ENCODE measurements at places on chromosomes 3 and 15.

DNA sequence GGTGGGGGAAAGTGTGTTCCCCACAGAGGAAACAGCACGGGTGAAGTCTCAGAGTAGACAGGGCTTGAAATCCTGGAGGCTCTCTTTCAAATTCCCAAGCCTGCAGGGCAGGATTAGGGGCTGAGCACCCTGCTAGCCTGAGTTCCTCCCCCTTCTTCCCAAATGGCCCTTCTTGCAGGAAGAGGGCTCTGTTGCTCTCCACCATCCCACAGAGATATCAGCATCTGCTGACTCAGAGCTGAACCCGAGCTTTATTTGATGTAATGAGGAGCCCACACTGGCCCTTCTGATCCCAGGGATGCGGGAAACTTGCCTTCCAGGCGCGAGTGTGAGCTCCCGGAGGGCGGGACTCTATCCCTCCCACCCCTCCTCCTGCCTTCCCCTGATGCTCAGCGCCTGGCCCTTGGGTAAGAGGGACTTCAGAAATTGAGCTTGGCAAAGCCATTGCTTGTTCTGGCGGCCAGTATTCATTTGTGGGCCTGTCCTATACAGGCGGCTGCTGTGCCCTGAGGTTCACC, 1.4 kb upstream of the STRA6 start:
- DNase-seq = no peak

DNA sequence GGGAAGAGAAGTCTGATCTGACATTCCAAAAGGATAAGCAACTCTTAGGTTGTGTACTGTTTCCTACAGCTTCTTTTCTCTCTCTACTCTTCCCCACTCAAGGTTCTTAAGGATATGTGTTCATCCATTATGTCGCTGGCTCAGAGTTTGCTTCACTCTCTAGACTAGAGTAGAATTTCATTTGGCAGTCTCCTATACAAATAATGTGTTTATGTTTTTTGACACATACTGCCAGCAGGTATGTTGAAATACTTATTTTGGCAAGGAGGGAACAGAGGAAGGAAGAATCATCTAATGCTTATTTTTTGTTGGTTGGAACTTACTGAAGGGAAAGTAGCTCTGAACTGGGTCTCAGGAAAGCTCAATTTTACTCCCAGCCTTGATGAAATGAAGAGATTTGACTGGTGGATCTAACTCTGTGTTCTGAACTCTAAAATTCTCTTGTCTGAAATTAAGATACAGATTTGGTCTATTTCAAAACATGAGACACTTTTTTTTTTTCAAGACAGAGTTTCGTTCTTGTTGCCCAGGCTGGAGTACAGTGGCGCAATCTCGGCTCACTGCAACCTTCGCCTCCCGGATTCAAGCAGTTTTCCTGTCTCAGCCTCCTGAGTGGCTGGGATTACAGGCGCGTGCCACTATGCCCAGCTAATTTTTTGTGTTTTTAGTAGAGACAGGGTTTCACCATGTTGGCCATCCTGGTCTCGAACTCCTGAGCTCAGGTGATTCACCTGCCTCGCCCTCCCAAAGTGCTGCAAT, 7.6 kb upstream of the EMC3 start:
- no peak for DNase-seq

GRCh38 chr15:38682363-38682762, 117.7 kb upstream of the RASGRP1 start:
- no peak for DNase-seq

DNA sequence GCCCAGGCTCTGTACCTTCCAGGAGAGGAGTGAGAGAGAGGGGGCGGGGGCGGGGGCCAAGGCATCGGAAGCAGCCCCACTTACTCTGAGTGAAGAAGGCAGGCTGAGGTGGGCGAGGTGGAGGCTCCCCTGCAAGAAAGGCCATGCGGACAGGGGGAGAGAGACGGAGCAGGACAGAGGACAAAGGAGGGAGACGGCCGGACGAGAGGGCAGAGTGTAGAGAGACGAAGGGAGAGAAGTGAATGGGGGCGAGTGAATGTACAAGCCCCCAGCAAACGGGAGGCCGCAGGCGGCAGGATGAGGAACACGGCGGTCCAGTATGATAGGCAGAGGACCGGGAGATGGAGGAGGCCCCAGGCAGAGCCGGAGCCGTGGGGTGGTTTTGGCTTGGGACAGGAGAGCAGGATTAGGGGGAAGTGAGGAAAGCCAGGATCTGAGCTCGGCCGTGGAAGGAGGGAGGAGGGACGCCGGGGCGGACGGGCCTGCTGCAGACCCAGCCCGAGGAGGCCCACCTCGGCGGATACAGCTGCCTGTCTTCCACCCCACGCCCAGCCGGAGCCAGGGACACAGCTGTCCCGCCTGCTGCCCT, 38.8 kb downstream of the TNK2 start:
- DNase-seq = no peak

Data from body of pancreas (tissue), 4 donors.